Stimulated activated CD4-positive, alpha-beta T cell treated with anti-CD3 and anti-CD28 coated beads, Interleukin-1b, Interleukin-23, amount 100 ng/mL, for 4 hours (primary cell): ENCODE measurements at places on chromosomes 1 and 21.

GRCh38 chr1:200784576-200784975, 45.9 kb downstream of the CAMSAP2 start:
- no peak for DNase-seq

GRCh38 chr1:230750576-230750975, 3.4 kb downstream of the CAPN9 start:
- DNase-seq = no peak

DNA sequence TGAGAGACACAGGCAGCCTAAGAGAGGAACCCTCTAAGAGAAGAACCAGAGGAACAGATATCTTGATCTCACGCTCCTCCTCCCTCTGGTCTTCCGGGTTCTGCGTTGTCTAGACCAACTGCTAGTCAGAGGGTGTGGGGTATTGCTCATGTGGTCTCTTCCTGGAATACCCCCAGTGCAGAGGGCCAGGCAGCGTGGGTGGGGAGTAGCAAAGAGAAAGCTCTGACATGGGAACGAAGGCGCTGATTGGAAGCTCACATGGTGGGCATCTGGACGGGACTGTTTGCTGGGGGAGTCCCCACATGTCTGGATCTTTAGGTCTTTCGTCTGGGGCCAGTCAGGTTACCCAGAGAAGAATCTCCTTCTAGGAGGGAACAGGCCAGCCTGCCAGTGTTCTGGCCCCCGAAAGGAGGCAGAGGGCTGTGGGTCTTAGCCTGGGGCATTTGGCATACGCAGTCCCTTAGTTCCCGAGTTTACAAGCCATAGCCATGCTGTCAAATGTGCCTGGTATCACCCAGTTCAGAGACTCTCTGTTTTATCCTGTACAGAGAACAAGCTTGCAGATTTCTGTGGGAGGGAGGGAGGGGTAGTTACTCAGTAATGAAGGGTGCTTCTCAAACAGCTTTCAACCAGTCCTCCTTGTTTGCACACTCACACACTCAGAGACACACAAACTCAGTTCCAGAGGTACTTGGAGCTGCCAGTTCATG, 18.3 kb upstream of the IL6R start:
- peak; percentile 72 for DNase-seq

DNA sequence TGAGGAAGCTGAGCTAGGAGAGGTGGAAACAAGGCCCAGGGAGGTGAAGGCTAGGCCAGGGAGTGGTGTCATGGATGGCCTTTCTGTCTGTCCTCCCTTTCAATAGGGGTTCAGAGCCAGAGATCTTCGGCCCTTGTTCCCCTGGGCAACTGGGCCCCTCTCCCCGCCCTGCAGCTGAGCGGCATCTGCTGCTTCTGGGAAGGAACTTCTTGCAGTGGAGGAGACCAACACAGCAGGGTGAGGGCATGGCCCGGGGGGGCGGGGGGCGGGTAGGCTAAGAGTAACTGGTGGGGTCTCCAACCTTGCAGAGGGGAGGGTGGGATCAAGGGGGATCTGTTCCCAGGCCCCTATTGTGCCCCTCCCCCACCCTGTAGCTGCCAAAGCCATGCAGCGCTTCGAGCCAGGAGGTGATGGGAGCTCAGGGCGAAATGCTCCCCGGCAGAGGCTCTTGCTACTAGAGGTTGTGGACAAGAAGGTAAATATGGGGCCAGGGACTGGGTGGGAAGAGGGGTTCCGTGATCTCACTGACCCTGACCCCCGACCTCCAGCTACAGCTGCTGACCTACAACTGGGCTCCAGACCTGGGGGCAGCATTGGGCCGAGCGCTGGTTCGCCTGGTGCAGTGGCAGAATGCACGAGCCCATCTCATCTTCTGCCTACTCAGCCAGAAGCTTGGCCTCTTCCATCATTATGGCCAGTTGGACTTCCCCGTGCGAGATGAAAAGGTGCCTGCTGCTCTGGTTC, 11.7 kb downstream of the HYI start:
- DNase-seq = no peak

GRCh38 chr1:17967623-17968255, 139.9 kb upstream of the IGSF21 start:
- no peak for DNase-seq

- DNase-seq = no peak
These were observed 726.2 kb downstream of the USP25 start for GRCh38 chr21:16455978-16456377.

DNA sequence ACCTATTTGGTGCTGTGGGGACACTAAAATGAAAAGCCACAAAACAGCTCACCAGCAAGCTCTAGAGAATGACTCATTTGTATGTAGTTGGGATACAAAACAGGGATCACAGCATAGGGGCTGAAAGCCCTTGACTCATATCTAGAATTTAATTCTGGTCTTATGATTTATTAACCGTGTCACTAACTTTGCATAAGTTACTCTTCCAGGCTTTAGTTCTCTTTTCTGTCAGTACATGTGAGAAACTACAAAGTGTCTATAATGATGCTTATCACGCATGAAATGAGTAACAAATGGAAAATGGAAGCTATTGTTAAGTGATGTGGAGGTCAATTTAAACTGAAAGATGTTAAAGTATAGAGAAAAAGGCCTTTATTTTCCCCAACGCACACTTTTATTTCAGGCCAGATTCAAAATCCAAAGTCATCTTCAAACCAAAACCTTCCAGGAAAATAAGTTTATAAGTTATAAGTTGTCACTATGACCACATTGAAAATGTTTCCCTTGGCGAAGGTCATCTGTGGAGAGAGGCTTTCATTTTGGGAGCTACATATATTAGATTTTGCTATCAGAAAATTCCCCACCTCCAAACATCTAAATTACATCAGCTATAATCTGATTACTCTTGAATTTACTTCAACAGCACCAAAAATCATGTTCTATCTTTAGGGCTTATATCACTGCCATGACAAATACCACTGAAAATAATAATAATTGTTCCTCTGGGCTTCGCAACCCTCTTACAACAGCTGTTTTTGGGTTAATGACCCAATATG, 430.5 kb downstream of the MRPL39 start:
- no peak for DNase-seq

DNA sequence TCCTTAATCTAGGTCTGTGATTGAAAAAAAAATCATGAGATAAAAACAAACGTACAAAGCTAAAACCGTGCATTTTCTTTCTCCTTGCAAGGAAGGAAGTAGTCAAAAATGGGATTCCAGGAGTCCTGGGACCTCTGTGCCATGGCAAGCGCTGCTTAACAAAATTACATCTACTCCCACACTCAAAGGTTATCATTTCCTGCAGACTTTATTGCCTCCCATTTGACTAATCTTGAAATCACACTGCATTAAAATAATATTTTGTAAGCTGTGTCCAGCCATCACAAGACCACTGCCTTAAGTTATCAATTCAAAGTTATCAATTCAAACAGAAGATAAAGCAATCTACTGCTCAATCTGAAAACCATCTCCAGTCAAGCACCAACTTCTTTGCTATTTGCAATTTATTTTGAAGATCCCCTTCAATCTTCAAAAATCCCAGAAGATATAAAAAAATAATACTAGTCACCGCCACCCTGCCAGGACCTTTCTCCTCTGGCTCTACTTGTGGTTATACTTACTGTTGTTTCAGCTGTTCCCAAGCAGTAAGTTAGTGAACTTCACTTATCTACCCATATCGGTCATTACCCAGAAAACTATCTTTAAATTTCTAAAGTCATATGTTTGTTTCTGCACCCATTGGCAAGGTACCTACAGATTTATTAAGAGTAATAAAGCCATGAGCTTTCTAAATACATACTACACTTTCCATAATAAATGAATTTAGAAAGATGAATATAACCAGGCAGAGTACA, 38.1 kb upstream of the RAP1GAP start:
- DNase-seq = no peak

GRCh38 chr1:47852006-47852718, 145.0 kb downstream of the TRABD2B start:
- no peak for DNase-seq

DNA sequence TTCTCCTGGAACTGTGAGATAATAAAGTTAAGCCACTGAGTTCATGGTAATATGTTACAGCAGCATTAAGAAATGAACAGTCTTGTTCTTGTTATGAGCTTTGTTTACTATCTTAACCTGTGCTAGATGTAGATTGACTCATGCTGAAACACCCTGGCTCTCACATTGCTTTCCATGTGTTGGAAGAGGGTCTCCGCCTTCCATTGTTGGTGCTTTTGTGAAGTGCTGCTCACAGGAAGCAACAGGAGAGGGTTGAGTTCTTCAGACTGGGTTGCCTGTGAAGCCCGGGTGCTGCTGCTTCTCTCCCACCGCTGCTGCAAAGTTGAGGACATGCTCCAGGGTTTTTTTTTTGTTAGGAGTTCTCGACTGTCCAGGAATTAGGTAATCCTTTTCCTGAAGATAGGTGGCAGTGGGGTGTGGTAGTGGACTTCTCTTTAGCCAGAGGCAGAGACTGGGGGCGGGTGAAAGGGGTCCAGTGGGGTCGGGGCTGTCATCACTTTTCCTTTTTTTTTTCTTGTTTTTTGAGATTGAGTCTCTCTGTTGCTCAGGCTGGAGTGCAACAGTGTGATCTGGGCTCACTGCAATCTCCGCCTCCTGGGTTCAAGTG, 28.7 kb upstream of the HMGN1 start:
- no peak for DNase-seq

- DNase-seq = no peak
These were observed 41.0 kb upstream of the COL18A1 start for GRCh38 chr21:45363921-45364467.

GRCh38 chr1:9284061-9284460, 8.6 kb upstream of the SPSB1 start:
- no peak for DNase-seq

DNA sequence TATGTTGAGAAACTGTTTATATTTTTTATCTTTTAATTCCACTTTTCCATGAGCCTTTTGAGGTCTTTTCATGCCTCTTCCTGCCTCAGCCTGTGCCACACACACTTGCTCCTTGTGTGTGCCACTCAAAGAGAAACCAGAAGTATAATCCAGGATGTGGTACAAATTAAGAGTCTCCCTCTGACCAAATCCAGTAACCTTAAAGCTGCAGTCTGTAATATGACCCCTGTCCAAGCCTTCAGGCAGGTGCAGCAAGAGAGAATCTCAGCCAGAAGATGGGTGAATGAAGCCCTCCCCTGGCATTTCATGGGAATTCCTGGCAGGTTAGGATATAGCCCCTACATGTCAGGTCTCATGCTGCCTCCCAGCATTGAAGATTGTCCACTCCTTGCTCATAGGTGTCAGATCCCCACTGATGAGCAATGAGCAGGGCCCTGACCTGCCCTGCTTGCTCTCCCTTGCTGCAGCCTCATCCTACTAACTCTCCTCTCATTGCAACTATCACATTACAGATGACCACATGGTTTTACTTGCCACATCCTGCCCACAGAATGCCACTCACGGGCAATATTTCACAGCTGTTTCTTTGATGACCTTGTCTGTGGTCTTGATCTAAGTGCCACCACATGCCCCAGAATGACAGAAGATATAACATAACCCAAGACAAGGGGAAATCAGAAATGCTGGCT, 169.3 kb downstream of the SEC16B start:
- no peak for DNase-seq

GRCh38 chr21:45403825-45404729, 888 bp upstream of the COL18A1 start:
- DNase-seq = no peak

DNA sequence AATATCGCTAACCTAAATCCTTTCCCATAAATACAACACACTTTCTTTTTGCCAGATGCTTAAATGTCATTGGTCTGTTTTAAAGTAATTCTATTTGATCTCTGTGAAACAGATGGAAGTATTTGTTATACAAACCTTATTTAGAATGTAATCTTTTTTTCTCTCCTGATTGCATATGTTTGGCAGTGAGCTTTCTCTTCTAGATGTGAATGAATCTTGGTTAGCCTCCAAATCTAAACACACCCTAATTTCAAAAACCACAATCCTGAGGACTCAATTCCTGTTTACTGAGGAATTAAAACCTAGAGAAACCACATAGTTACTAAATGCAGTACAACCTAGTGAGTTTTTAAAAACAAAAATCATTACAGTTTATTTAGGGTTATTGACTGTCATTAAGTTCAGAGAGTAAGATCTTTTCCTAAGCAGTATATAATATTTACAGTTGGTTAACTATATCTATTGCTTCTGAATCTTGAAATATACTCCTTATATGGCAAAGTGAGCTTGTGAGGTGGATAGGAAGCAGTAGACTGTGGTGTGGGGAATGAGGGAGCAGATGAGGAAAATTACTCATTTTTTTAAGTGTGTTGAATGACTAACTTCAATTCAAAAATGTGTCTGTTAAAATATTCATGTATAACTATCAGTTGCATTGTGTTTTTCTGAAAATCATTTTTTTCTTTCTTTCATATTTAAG, 218.7 kb downstream of the FMN2 start:
- DNase-seq = no peak

DNA sequence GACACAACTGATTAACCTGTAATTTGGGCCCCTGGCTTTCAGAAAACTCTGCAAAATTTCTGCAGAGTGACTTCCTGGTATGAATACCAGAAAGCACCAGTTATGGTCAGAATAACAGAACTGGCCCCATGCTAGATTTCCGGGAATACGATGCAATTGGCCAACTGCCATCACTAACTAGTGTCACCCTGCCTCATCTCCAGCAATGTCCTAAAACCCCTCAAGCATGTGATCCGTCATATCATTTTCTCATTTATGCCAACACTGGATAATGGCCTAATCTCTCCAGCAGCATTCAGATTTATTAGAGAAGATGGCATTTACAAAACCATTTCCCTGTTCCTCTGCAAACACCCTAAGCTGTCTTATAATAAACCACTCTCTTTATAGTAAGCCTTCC, 15.4 kb downstream of the KAZN start:
- no peak for DNase-seq

- no peak for DNase-seq
These were observed 225.3 kb upstream of the B3GALT2 start for GRCh38 chr1:193411714-193412113.

- DNase-seq = no peak
These were observed 140.8 kb downstream of the BRINP2 start for GRCh38 chr1:177311586-177311985.

GRCh38 chr1:56897150-56898004, 42.8 kb downstream of the C8A start:
- no peak for DNase-seq

DNA sequence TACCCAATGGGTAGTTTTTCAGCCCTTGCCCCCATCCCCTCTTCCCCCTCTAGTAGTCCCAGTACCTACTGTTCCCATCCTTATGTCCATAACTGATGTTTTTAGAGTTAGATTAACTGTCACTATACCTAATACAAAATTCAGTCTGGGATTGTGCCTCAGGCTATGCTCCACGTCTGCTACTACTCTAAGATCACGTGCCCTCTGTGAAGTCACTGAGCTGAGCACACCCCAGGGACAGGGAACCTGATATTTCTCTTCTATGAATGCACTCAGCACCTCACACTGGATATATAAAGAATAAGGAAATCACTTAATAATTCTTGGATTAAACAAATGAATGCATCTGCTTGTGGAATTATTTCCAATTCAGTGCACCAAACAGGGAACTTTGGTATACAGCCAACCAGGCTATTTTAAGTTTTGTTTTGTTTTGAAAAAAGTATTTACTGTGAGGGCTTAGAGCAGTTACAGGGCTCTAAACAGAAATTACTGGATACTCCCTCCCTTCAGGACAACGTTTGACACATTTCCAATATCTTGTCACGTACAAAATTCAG, 307.9 kb downstream of the SMYD3 start:
- DNase-seq = no peak

- DNase-seq = no peak
These were observed 17.7 kb upstream of the C1orf174 start for GRCh38 chr1:3917761-3918160.

GRCh38 chr1:55249646-55250398, 34.7 kb upstream of the USP24 start:
- DNase-seq = no peak
